ENCODE measurements at places on chromosomes 5 and 9. TPM values are rescaled to one million over a fixed set of nuclear protein-coding genes. Genes with fewer than 3 reads are reported as not detected.

IL7R gene
- 1.2 TPM for polyA plus RNA-seq

FRRS1L gene
- 0.01 TPM for polyA plus RNA-seq

LVRN gene
- 0.01 TPM for polyA plus RNA-seq

NR2F1-AS1 gene
- not detected for polyA plus RNA-seq

OR13J1 gene
- not detected for polyA plus RNA-seq

GRXCR2 gene
- polyA plus RNA-seq, result not detected

PRR7 gene
- 4.7 TPM for polyA plus RNA-seq

SLCO6A1 gene
- polyA plus RNA-seq, result not detected

FGFR4 gene
- polyA plus RNA-seq, result 6.4 TPM

SNCAIP gene
- polyA plus RNA-seq, result 0.03 TPM

SLC23A1 gene
- polyA plus RNA-seq, result not detected

F12 gene
- 12.3 TPM for polyA plus RNA-seq

IFNK gene
- 57.3 TPM for polyA plus RNA-seq

TSSK1B gene
- polyA plus RNA-seq, result not detected

LMX1B gene
- 0.95 TPM for polyA plus RNA-seq

NR4A3 gene
- polyA plus RNA-seq, result 0.01 TPM

SEMA5A gene
- 0.26 TPM for polyA plus RNA-seq

TICAM2 gene
- polyA plus RNA-seq, result 2.0 TPM

GDNF gene
- 0.62 TPM for polyA plus RNA-seq

CCDC187 gene
- 0.03 TPM for polyA plus RNA-seq

HAND1 gene
- 0.12 TPM for polyA plus RNA-seq

IL17B gene
- not detected for polyA plus RNA-seq

PPP3R2 gene
- polyA plus RNA-seq, result not detected

CEL gene
- 0.44 TPM for polyA plus RNA-seq

FGD3 gene
- polyA plus RNA-seq, result 0.13 TPM

N4BP3 gene
- polyA plus RNA-seq, result 2.7 TPM

SH3TC2 gene
- 3.5 TPM for polyA plus RNA-seq
